ENCODE measurements at places on chromosomes 7 and 10.

DNA sequence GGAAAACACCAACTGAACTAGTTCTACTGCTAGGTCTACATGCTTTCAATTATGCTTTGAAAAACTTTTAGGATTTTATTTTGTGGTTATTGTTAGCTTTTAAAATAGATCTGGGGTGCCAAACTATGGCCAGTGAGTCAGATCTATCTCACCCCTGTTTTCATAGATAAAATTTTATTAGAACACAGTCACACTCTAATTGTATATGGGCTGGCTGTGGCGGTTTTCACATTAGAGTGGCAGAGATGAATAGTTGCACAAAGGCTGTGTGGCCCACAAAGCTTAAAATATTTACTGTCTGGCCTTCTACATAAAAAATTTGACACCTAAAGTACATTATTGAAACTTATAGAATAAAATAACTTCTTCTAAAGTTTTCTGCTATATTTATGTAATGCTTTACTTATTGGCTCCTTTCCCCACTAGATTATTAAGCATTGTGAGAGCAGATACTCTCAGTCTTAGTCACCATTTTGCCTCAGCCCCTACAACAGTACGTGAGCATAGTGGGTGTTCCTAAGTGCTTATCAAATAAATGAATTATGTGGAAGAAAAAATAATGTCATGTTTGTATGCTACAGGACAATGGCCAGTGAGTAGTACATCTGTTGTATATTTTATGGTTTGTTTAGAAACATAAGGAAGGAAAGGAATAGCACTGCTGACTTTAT, 5.4 kb upstream of the SUV39H2 start:
- DNase-seq, result no peak

- DNase-seq, result no peak
Observed at GRCh38 chr10:34710391-34710751, 104.7 kb downstream of the PARD3 start.

DNA sequence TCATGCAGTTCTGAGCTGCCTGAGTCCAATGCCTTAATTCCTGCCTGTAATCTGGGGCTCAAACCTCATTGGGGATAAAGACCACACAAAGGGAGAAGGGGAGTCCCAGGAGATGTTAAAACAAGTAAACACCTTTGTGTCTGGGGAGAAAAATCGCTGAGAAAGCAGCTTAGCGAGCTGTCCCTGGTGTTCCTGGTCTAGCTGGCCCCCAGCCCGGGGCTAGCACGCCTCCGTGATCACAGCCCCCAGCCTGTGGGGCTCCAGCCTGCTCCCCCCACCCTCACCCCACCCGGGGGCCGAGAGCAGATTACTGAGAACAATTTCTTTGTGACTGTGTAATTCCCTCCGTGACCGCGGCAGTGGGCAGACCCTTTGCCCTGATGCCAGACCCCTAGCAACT, 24.8 kb downstream of the DPCD start:
- DNase-seq, result no peak

DNA sequence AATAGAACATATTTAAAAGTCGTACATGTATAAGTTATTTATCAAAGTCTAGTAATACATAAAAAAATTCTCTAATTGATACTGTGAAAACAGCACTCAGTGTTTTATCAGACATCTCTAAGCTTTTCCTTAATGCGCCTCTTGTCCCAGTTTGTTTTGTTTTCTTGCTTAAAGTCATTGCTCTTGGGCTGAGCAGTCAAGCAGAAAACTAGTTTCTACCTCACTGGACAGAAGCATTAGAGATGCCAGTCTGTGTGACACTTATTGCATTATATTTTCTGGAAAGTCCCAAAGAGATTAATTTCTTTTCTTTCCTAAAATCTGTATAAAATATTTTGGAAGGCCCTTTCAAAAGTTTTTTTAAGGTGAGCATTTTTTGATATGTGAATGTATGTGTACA, 236.2 kb downstream of the PCLO start:
- DNase-seq, result no peak

GRCh38 chr7:150784120-150784736, 15.9 kb downstream of the TMEM176B start:
- no peak for DNase-seq

- no peak for DNase-seq
Observed at GRCh38 chr10:132186488-132187429, at the start of gene DPYSL4. Gene DPYSL4 (plus strand): TSS chr10:132186948. CDS start chr10:132187064, 116 bp downstream.

- DNase-seq, result no peak
Observed at GRCh38 chr7:280461-280860, 9.5 kb upstream of the FOXL3 start.

GRCh38 chr10:130510755-130511154, 374.6 kb downstream of the GLRX3 start:
- no peak for DNase-seq

- DNase-seq, result no peak
Observed at GRCh38 chr10:95480901-95481491, 80.2 kb downstream of the SORBS1 start.
